Dermis microvascular lymphatic vessel endothelial cell (primary cell): ENCODE measurements at places on chromosomes 13 and 19. TPM values are rescaled to one million over a fixed set of nuclear protein-coding genes. Genes with fewer than 3 reads are reported as not detected.

Gene MZF1
- total RNA-seq, result 5.1 and 11.1 TPM in 2 replicates

Gene DOCK6
- 56.1 and 92.4 TPM in 2 replicates for total RNA-seq

Gene PLK5
- not detected in 2 replicates for total RNA-seq

Gene SYNGR4
- total RNA-seq, result not detected in 2 replicates

Gene SHC2
- total RNA-seq, result 7.6 and 35.0 TPM in 2 replicates
